Naive thymus-derived CD8-positive, alpha-beta T cell (primary cell): ENCODE measurements at places on chromosomes 2 and 18.

DNA sequence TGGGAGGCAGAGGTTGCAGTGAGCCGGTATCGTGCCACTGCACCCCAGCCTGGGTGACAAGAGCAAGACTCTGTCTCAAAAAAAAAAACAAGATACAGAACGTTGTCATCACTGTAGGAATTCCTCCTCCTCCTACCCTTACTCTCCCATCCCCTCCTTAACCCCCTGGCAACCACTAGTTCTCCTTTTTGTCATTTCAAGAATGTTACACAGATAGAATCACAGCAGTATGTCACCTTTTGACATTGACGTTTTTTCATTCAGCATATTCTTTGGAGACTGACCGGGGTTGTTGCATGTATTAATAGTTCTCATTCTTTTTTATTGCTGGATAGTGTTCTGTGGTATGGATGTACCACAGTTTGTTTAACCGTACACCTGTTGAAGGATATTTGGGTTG, 32.4 kb downstream of the TTLL4 start:
- no peak overlapping the region for H3K27ac ChIP-seq
- H3K27me3 ChIP-seq, result no peaks in the 10 kb centered on the region
- DNase-seq, result no peak
- H3K4me3 ChIP-seq, result no peak overlapping the region

DNA sequence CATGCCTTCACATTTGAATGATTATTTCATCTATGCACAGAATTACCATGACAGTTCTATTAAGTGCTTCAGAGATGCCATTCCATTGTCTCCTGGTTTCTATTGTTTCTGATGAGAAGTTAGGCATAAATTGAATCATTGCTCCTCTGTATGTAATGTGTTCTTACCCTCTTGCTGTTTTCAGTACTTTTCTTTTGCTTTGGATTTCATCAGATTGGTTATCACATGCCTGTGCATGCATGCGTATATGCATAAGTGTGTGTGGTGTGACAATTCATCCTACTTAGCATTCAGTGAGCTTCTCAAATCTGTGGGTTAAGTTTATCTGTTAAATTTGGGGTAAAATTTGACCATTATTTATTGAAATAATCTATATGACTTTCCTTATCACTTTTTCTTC, 263.3 kb upstream of the RND3 start:
- no peaks in the 10 kb centered on the region for H3K36me3 ChIP-seq
- no peak for DNase-seq
- H3K27me3 ChIP-seq, result no peaks in the 10 kb centered on the region
- no peak overlapping the region for H3K27ac ChIP-seq
- H3K4me1 ChIP-seq, result no peaks in the 10 kb centered on the region
- no peak overlapping the region for H3K4me3 ChIP-seq

DNA sequence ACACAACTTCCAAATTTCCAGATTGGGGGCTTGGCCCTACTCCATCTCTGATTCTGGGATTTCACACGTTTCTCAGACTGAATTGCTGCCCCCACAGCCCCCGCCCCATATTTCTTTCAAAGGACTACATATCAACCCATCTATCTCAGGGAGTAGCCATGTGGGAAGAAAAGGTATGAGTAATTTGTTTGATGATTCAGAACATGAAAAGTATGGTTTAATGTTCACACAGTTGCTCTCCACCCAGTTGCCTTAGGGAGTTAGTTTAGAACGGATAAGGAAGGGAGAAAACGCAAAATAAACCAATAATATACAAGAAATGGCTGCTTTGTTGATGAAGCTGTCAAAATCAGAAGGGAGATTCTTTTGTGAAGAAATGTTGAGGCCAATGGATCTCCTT, 145.1 kb downstream of the PIEZO2 start:
- H3K27me3 ChIP-seq, result no peaks in the 10 kb centered on the region
- no peaks in the 10 kb centered on the region for H3K36me3 ChIP-seq
- DNase-seq, result no peak
- no peaks in the 10 kb centered on the region for H3K4me1 ChIP-seq

DNA sequence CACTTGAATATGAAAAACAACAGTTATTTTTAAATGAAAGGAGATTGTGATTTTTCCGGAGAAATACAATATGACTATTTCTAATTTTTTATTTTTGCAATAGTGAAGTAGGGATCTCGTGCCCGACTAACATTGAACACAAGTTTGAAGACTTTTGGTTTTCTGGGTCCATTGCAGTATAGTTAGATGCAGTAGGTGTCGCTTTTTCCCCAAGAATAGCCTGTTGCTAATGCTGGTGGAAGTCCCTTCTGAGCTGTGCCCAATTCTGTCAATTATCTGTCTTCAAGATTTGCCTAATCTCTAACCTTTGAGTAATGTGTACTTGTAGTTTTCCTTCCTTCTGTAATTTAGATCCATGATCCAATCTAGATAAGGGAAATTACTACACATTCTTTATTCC, 36.5 kb downstream of the SEMA4F start:
- H3K4me3 ChIP-seq, result no peak overlapping the region
- H3K27ac ChIP-seq, result no peak overlapping the region
- no peaks in the 10 kb centered on the region for H3K36me3 ChIP-seq
- no peaks in the 10 kb centered on the region for H3K27me3 ChIP-seq
- H3K4me1 ChIP-seq, result no peaks in the 10 kb centered on the region

- no peaks in the 10 kb centered on the region for H3K36me3 ChIP-seq
- H3K4me3 ChIP-seq, result no peak overlapping the region
- H3K27me3 ChIP-seq, result no peaks in the 10 kb centered on the region
- peaks cover 2% of the 10 kb centered on the region for H3K4me1 ChIP-seq
- H3K27ac ChIP-seq, result no peak overlapping the region
Measured at GRCh38 chr2:37730037-37730818, 58.8 kb upstream of the CDC42EP3 start.

DNA sequence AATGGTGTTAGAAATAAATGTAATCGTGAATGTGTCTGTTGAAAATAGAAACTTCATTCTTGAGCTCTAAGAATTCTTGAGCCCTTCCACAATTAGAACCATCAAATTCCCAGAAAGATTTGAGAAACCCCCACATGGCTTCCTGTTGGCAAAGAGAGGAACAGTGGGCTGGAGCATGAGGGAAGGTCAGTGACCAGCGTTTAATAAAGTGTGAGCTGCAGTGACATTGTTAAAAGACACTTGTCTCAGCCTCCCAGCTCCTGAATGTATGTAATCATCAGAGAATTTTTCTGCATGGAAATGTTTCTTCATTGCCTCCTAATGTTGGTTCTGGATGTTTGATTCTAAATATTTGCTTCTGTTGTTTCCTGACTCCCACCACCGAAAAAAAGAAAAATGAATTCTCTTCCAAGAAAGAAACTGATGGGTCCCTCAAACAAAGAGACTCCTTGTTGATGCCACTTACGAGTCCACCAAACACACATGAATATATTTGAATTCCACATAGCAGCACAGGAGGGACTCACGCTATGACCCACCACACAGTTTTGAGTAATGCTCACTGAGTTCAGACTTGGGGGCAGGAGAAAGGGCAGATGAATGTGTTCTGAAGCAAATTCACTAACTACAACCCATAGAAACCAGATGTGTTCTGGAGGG, 225.1 kb upstream of the KLHL29 start:
- H3K27ac ChIP-seq, result no peak overlapping the region
- no peak overlapping the region for H3K4me3 ChIP-seq
- no peak for DNase-seq
- peaks cover 3% of the 10 kb centered on the region for H3K27me3 ChIP-seq
- no peaks in the 10 kb centered on the region for H3K36me3 ChIP-seq

DNA sequence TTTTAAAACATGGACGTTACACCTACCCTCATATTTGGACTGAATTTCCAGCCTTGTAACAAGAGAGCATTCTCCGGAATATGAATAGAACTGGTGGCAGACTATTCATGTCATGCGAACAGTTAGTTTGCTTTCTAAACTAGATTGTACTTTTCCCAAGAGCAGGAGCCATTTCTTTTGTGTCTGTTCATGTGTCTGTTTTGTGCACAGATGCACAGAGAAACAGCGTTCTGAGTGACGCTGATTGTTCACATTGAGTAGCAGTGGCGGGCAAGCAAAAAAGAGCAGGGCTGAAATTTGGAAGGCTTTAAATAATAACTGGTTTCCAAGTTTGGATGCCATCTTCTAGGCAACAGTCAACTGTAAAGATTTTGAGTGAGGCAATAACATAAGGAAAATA, 200.3 kb downstream of the NRXN1 start:
- H3K4me1 ChIP-seq, result no peaks in the 10 kb centered on the region
- no peak overlapping the region for H3K4me3 ChIP-seq
- H3K27me3 ChIP-seq, result no peaks in the 10 kb centered on the region
- no peak for DNase-seq
- no peaks in the 10 kb centered on the region for H3K36me3 ChIP-seq

GRCh38 chr2:1339388-1340140, 73.7 kb upstream of the TPO start:
- no peak overlapping the region for H3K27ac ChIP-seq
- DNase-seq, result no peak
- H3K4me3 ChIP-seq, result no peak overlapping the region
- H3K36me3 ChIP-seq, result no peaks in the 10 kb centered on the region

GRCh38 chr2:25251422-25252273, 83.3 kb upstream of the POMC start:
- H3K4me3 ChIP-seq, result peak overlapping the region; percentile 94
- no peaks in the 10 kb centered on the region for H3K27me3 ChIP-seq
- peaks cover 62% of the 10 kb centered on the region for H3K4me1 ChIP-seq
- H3K27ac ChIP-seq, result peak overlapping the region; percentile 96

DNA sequence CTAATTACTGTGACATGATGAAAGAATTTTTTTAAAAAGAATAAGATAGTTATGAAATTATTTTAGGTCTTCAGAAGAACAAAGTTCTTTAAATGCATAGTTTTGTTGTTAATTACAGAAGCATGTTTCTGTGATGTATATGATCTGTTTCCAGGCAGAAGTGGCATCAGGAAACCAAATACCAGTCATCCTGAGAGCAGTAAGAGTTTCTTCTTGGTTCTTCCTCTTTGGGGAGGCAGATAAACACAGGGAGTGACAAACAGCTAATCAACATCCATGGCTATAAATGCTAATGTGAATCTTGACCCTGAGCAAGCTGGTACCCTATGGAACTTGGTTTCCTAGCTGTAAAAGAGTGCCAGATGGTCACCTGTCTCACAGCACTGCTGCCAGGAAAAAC, 29.2 kb downstream of the WIPF1 start:
- H3K4me1 ChIP-seq, result peaks cover 38% of the 10 kb centered on the region
- H3K4me3 ChIP-seq, result no peak overlapping the region
- DNase-seq, result no peak
- peak overlapping the region; percentile 72 for H3K27ac ChIP-seq
- no peaks in the 10 kb centered on the region for H3K27me3 ChIP-seq
- peaks cover 4% of the 10 kb centered on the region for H3K36me3 ChIP-seq

GRCh38 chr2:61014763-61015162, 2.8 kb upstream of the PEX13 start:
- peaks cover 5% of the 10 kb centered on the region for H3K4me1 ChIP-seq
- H3K4me3 ChIP-seq, result no peak overlapping the region
- no peak for DNase-seq
- no peak overlapping the region for H3K27ac ChIP-seq
- H3K36me3 ChIP-seq, result peaks cover 2% of the 10 kb centered on the region
- H3K27me3 ChIP-seq, result no peaks in the 10 kb centered on the region

DNA sequence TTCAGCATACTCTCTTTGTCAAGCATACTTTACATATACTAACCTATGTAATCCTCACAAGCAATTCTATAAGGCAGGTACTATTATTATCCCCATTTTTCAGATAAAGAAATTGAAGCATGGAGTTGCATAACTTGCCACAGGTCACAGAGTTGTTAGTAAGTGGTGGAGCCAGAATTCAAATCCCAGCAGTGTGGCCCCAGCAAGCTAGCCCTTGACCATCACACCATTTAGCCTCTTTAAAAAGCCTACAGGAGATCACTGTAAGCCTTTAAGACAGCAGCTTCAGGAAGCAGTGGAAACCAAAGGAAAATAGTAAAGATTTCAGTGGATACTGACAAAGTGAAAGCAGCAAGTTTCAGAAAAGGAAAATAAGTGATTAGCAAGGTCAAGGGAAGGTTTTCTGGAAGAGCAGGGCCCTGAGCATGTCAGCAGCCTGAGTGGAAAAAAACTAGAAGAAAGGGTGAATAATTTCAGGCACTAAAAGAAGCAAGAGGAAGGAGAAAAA, 11.7 kb downstream of the B4GALT6 start:
- no peak for DNase-seq
- no peak overlapping the region for H3K27ac ChIP-seq
- H3K4me3 ChIP-seq, result no peak overlapping the region
- H3K36me3 ChIP-seq, result no peaks in the 10 kb centered on the region
- no peaks in the 10 kb centered on the region for H3K4me1 ChIP-seq

DNA sequence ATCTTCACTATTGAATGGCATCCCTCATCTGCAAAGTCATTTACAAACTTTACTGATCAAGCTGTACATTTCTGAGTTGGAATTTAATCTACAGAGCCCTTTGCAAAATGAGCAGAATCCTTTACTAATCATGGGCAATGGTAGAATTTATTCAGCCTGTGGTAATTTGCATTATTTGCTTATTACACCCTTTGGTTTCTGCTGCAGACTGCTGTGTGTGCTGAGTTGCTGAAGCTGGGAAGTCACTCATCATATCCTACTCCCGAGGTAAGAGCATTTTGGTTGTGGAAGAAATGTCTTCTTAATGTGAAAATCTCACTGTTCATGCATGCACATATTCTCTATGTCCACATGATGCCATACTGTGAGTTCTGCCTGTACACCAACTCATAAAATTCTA, 357.4 kb upstream of the SLC39A10 start:
- H3K36me3 ChIP-seq, result peaks cover 5% of the 10 kb centered on the region
- no peaks in the 10 kb centered on the region for H3K27me3 ChIP-seq
- DNase-seq, result no peak
- H3K27ac ChIP-seq, result no peak overlapping the region

DNA sequence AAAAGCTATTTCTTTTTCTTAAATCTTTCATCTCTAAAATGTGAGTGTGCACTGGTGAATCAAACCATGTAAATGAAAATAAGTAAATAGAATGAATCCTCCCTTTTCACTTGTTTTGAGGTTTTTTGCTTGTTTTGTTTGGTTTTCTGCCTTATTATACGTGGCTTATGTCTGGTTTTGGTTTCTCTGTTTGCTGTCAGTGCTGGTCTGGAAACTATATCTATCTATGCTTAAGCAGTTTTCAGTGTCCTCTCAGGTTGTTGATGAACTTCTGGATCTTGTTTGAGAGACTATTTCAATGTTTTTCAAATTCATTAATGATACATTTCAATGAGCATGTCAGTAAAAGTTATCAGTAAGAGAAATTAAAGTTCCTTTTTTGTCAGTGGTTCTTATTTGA, 48.1 kb upstream of the TNFRSF11A start:
- no peak overlapping the region for H3K27ac ChIP-seq
- H3K4me3 ChIP-seq, result no peak overlapping the region
- no peaks in the 10 kb centered on the region for H3K27me3 ChIP-seq
- peaks cover 2% of the 10 kb centered on the region for H3K4me1 ChIP-seq
